Activated T-cell treated with anti-CD3 and anti-CD28 coated beads for 24 hours (primary cell): ENCODE measurements at places on chromosomes 11 and 22.

DNA sequence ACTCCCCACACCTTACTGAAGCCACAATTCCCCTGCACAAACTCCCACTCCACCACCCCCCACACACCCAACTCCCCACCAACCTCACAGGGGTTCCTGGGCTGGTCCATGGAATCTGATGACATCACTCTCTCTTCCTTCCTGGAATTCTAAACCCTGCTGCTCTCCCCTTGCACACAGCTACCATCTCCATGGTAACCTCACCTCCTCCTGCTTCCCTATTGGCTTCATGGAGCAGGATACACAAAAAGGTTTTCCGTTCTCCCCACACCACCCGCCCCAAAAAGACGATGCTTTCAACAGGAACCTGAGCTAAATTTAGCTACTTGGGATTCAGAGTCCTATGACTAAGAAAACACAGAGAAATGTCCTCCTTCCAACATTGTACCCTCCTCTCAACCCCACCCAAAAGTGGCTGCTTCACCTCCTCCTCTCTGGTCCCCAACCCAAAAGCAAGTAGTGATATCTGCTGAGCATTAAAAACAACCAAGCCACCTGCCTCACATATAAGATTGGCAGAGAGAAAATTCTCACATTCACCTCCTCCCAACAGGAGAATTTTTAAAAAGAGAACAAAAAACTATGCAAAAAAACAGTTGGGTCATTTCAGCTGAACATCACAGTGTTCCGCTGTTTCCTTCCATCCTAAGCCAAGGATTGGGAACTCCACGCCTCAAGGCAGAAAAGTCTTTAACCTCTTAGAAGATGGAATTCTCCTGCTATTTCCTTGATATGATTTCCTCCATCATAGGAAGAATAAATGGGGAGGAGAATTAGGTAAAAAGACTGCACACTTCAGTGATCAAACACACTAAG is 66.9 kb downstream of the RBFOX2 start:
- DNase-seq, result no peak

DNA sequence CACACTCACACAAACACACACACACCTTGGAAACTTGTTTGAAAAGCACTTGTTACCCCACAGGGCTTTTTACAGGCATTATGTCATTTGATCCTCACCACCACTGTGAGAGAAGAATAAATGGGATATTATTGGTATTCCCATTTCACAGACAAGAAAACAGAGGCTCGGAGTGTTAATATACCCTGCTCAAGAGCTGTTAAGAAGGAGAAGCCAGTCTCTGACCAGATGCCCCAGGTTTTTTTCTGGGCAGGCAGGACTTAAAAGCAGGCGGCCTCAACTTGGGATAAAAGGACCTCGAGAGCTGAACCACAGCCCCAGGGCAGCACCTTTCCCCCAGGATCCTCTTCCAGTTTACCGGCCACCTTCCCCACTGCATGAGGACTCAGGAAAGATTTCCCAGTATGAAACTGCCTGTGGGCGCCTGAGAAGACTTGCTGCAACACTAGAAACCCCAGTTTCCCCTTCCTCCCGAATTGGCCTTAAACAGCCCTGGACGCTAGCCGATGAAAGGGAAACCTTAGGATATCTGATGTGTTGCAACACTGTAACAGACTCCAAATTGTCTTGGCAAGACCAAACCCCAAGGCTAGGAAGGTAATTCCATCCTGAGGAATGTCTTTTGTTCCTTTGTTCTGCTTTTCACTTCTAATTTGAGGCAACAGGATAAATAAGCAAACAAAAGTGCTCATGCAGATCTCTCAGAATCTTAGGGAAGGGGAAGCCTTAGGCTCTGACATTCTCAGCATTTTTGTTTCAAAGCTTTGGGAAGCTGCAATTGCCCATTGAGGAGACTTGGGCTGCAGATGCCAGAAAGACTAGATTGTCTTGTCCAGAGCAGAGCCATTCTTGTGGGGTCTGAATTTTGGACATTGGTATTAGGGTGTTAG is 173.5 kb downstream of the TRIM29 start:
- no peak for DNase-seq

- peak; percentile 43 for DNase-seq
These were observed 56.9 kb downstream of the PACS1 start for GRCh38 chr11:66126808-66127555.

- DNase-seq, result no peak
These were observed 604.7 kb downstream of the TBC1D22A start for GRCh38 chr22:47367107-47367690.

- DNase-seq, result no peak
These were observed 685.9 kb downstream of the BRD1 start for GRCh38 chr22:49141761-49142160.

GRCh38 chr11:62054484-62055121 is 69.2 kb upstream of the INCENP start:
- DNase-seq, result no peak

DNA sequence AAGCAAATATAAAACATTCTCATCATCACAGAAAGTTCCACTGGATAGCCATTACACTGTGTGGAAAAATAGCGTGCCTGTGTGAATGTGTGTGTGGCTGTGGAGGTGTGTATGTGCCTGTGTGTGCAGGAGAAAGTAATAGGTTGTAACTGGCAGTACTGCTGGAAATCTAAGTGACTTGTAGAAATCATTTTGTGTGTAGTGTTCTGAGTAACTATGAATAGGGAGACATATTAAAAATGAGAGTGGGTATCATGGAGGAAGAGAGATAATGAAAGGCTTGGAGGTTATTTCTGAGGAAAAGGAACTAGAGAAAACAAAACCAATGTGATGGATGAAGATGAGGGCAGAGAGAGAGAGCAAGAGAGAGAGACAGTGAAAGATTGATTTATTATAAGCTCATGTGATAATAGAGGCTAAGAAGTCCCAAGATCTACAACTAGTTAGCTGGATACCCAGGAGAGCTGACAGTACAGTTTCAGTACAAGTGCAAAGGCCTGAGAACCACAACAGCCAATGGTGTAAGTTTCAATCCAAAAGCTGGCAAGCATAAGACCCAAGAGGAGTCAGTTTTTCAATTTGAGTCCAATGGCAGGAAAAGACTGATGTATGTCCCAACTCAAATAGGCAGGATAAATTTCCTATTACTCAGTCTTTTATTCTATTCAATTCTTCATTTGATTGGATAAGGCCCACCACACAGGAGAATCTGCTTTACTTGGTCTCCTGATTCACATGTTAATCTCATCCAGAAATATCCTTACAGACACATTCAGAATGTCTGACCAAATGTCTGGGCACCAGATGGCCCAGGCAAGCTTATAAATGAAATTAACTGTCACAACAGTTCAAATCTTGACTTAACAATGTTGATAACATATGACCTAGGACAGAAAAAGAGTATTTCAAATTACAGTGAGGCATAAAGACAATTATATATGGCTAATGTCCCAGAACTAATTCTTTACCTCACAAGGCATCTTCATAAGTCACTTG is 14.9 kb downstream of the KBTBD3 start:
- no peak for DNase-seq

DNA sequence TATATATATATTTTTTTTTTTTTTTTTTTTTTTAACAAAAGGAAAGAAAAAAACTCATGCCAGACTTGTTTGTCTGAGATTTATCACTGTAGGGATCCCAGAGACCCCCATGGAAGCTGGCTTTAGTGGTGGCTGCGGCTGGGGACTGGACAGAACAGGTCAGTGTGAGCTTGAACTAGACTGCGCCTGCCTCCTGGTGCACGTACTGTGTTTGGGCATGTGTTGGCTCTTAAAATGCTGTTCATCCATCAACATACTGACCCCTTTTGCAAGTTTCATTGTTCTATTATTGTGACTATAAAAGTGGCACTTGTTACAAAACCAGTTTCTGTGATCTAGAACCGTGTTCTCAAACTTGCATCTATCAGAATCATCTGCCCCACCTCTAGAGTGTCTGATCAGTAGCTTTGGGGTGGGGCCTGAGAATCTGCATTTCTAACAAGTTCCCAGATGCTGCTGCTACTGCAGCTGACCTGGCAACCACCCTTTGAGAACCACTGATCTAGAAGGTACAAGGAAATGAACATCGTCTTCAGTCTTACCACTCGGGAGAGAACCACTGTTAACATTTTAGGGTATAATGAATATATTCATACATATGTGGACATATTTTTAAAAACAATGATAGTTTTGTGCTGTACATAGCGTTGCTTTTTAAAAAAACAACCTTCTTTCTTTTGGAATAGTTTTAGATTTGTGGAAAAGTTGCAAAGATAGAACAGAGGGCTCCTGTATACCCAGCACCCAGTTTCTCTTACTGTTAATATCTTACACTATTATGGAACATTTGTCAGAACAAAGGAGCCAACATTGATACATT is 54.0 kb downstream of the ZNRF3 start:
- DNase-seq, result no peak

- no peak for DNase-seq
These were observed 244.9 kb upstream of the BLID start for GRCh38 chr11:122360875-122361274.

- DNase-seq, result no peak
These were observed 40.9 kb upstream of the BIRC3 start for GRCh38 chr11:102276362-102276761.

GRCh38 chr11:32529994-32530588 is 53.5 kb upstream of the EIF3M start:
- DNase-seq, result no peak

- DNase-seq, result no peak
These were observed 239.0 kb downstream of the CTTN start for GRCh38 chr11:70637186-70637800.

DNA sequence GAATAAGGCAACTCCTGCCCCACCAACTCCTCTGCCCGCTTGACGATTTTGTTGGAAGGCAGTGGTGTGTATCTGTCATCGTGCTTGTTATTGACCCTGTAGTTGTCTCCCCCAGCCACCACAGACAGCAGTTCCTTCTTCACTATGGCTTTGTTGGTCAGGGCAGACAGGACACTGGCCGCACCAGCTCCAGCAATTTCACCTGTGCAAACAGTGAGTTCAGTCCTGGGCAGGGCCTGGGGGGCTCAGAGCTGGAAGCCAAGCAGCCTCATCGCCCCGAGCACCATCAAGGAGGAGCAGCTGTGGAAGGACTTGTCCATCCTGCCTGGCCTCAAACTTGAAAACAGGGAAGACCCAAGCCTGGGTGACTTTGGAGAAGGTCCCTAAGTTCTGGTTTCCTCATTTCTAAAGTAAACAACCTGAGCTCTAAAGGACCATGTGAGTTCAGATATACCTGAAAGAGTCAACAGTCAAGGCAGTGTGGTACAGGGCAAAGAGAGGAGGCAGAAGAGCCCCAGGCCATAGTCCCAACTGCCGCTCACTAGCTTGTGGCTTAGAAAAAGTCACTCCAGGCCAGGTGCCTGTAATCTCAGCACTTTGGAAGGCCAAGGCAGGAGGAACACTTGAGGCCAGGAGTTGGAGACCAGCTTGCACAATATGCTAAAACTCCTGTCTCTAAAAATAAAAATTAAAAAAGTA is 4.6 kb downstream of the PLAAT2 start:
- no peak for DNase-seq

- no peak for DNase-seq
These were observed 59.2 kb upstream of the CD5 start for GRCh38 chr11:61042961-61043540.

- no peak for DNase-seq
These were observed 53.6 kb upstream of the GRIK4 start for GRCh38 chr11:120457996-120458395.

GRCh38 chr22:23263651-23264555 is 83.6 kb downstream of the BCR start:
- DNase-seq, result peak; percentile 22

- DNase-seq, result no peak
These were observed 75.7 kb downstream of the MPPED1 start for GRCh38 chr22:43487311-43488030.

DNA sequence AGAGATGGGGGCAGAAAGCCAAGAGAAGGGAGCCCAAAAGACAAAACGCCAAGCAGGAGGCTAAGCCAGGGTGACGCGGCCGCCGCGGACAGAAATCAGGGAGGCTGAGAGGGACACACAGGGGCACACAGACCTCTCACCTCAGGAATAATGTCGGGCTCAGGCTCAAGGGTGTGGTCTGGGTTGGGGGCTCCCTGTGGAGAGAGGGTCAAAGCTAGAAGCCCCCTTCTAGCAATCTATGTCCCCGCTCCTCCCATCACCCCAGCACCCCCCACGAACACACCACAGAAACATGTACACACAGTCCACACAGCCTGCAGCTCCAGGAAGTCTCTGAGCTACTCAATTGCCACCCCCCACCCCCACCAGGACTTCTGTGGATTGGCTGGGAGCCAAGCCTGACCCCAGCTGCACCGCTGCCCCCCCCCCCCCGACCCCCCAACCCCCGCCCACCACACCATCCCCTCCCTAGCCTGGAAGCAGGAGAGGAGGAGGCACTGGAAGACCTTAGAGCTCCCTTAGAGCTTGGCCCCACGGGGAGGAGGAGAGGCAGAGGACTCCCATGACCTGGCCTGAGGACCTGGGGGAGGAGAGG is 6.9 kb downstream of the BCL9L start:
- no peak for DNase-seq

DNA sequence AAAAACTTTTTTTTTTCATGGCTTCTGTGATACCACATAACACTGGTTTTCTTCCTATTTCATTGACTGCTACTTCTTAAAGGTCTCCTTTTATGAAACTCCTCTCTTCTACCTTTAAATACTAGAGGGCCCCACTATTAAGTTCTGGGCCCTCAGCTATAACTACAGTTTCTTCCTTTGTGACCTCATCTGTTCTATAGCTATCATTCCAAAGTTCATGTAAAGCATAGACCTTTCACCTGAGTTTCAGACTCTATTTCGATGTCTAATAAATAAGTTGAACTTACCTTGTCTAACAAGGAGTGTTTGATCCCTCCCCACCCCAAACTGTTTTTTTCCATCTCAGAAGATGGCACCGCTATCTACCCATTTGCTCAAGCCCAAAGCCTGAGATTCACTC is 35.2 kb downstream of the PAAF1 start:
- no peak for DNase-seq

DNA sequence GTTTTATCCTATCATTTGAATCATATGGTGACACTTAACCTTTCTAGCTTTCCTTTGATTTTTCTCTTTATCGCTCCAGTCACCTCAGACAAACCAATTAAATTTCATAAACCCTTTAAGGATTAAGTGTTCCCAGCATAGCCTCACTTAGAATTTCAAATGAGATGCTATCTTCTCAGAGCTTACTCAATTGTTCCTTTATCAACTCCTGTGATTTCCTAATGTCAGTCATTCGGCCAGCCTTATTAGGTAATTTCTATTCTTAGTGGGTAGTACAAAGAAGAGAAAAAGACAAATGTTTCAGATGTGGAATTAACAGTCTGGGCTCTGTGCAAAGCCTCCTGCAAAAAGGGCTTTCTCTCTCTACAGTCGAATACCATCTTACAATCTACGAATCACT is 77.1 kb upstream of the CCDC90B start:
- no peak for DNase-seq

- no peak for DNase-seq
These were observed 9.4 kb upstream of the CALCA start for GRCh38 chr11:14981507-14981906.
